Astrocyte of the spinal cord (primary cell): ENCODE measurements at places on chromosomes 16 and 17.

DNA sequence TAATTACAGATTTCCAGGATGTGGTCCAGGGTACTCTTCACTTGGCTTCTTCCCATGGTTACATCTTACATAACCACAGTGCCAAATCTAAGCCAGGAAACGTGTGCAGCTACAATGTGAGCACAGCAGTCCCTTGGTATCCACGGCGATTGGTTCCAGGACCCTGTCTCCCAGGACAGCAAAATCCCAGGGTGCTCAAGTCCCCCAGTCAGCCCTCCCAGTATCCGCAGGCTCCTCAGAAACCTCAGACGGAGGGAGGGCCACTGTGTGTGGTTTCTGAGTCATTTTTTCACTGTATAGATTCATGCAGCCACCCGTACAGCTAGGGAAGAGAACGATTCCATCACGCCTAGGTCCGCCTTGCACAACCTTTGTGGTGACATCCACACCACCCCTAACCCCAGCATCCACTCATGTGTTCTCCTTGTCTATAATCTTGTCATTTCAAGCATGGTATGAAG lies 11.1 kb upstream of the ATP2C2 start:
- DNase-seq: peak; percentile 25

- DNase-seq: no peak
Observed at GRCh38 chr16:86039606-86040005, 140.6 kb downstream of the IRF8 start.

- DNase-seq: peak; percentile 47
Observed at GRCh38 chr17:77924757-77925336, 33.7 kb upstream of the TNRC6C start.

DNA sequence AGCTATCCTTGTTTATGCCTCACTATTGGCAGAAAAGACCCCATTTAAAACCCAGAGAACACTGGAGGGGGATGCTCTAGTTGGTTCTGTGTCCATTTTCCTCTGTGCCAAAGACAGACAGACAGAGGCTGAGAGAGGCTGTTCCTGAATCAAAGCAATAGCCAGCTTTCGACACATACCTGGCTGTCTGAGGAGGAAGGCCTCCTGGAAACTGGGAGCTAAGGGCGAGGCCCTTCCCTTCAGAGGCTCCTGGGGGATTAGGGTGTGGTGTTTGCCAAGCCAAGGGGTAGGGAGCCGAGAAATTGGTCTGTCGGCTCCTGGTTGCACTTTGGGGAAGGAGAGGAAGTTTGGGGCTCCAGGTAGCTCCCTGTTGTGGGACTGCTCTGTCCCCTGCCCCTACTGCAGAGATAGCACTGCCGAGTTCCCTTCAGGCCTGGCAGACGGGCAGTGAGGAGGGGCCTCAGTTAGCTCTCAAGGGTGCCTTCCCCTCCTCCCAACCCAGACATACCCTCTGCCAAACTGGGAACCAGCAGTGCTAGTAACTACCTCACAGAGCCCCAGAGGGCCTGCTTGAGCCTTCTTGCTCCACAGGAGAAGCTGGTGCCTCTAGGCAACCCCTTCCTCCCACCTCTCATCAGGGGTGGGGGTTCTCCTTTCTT lies 56.1 kb downstream of the IGF2BP1 start:
- DNase-seq: no peak

- no peak for DNase-seq
Observed at GRCh38 chr16:351804-352520, 561 bp downstream of the AXIN1 start.

DNA sequence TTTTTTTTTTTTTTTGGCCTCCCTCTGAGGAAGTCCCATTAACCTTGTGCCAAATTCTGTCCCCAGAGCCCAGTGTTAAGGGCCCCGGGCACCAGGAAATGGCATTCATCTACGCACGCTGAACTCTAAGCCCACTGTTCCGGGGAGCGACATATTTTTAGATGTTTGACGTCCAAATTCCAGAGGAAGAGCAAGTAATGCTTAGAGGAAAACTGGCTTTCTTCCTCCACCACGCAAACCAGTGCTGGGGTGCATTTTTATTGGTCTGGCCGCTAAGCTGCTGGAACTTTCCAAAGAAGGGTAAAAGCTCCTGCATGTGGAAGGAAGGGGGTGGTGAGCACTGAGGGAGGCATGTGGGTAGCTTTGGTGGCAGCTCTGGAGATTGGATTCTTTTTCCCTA lies 8.3 kb downstream of the WFDC1 start:
- DNase-seq: peak; percentile 5

- no peak for DNase-seq
Observed at GRCh38 chr17:56475116-56475515, 118.4 kb upstream of the NOG start.

DNA sequence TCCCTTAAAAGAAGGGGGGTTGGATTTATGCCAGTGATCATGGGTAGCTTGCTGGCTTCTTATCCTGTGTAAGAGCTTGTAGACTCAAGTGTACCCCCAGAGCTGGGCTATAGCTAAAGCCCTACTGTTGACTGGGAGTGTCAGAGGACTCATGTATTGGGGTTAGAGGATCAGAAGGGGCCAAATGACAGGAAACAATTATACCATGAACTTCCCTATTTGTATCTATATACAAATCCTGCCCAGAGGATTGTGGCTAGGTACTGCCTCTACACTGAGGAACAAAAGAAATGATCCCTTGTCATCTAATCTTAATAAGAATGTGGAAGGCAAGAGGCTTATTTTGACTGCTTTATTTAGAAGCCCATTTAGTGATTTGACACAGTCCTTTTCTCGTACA lies 14.3 kb downstream of the ZP2 start:
- DNase-seq: no peak
